Uterine smooth muscle cell (primary cell): ENCODE measurements at places on chromosomes 7 and 10. TPM values are rescaled to one million over a fixed set of nuclear protein-coding genes. Genes with fewer than 3 reads are reported as not detected.

Gene TLX1
- not detected in 2 replicates for total RNA-seq

Gene ELN
- total RNA-seq, result 0.89 and 2.6 TPM in 2 replicates

Gene LRRC4
- under 0.01 and 0.22 TPM in 2 replicates for total RNA-seq

Gene TRIL
- 0.25 and 0.33 TPM in 2 replicates for total RNA-seq

Gene SDHAF3
- total RNA-seq, result 17.9 and 22.9 TPM in 2 replicates

Gene WNT8B
- not detected in 2 replicates for total RNA-seq

Gene SORCS1
- total RNA-seq, result not detected in 2 replicates

Gene PDE1C
- 0.12 and 0.33 TPM in 2 replicates for total RNA-seq

Gene COL28A1
- total RNA-seq, result 0.55 and 0.87 TPM in 2 replicates

Gene FFAR4
- total RNA-seq, result not detected in 2 replicates

Gene DRGX
- not detected in 2 replicates for total RNA-seq

Gene PNLIPRP3
- total RNA-seq, result 0.11 and 0.12 TPM in 2 replicates

Gene CDHR1
- 0.12 TPM in 1 of 2 replicates, not detected in the other for total RNA-seq

Gene LRIT2
- total RNA-seq, result not detected in 2 replicates

Gene CUZD1
- 0.33 and 0.50 TPM in 2 replicates for total RNA-seq

Gene OR6B1
- total RNA-seq, result under 0.01 TPM in 1 of 2 replicates, not detected in the other

Gene NEUROG3
- not detected in 2 replicates for total RNA-seq

Gene ACHE
- total RNA-seq, result 0.25 TPM in 1 of 2 replicates, not detected in the other

Gene EPO
- not detected in 2 replicates for total RNA-seq

Gene SPACDR
- total RNA-seq, result 0.37 TPM in 1 of 2 replicates, not detected in the other

Gene PRR15
- total RNA-seq, result 0.22 and 0.87 TPM in 2 replicates

Gene UCMA
- total RNA-seq, result not detected in 2 replicates

Gene MICALL2
- 15.0 and 16.7 TPM in 2 replicates for total RNA-seq

Gene MYL7
- total RNA-seq, result not detected in 2 replicates

Gene UNCX
- total RNA-seq, result not detected in 2 replicates

Gene FAM241B
- 0.77 and 0.87 TPM in 2 replicates for total RNA-seq

Gene ADRA2A
- 0.22 and 2.0 TPM in 2 replicates for total RNA-seq

Gene CSTF2T
- total RNA-seq, result 15.5 and 19.4 TPM in 2 replicates

Gene PMS2
- 17.9 and 24.2 TPM in 2 replicates for total RNA-seq

Gene NPY4R2
- total RNA-seq, result not detected in 2 replicates

Gene NUTM2B
- total RNA-seq, result 0.22 and 0.37 TPM in 2 replicates

Gene NODAL
- not detected in 2 replicates for total RNA-seq

Gene SLC16A9
- total RNA-seq, result 1.1 and 1.2 TPM in 2 replicates

Gene HNRNPA2B1
- 92.5 and 175 TPM in 2 replicates for total RNA-seq

Gene FBXL13
- 1.1 and 1.2 TPM in 2 replicates for total RNA-seq

Gene TFR2
- total RNA-seq, result 0.33 and 0.37 TPM in 2 replicates

Gene CCT6A
- 237 and 339 TPM in 2 replicates for total RNA-seq

Gene GNG11
- total RNA-seq, result 63.4 and 106 TPM in 2 replicates

Gene CPED1
- 117 and 158 TPM in 2 replicates for total RNA-seq

Gene HABP2
- not detected in 2 replicates for total RNA-seq

Gene WASL
- 11.1 and 13.0 TPM in 2 replicates for total RNA-seq

Gene SPDYE2B
- not detected in 2 replicates for total RNA-seq
